ENCODE measurements at places on chromosomes 3 and 15.
A peak's percentile ranks its signal among the peaks of the same experiment; 100 is the strongest.

DNA sequence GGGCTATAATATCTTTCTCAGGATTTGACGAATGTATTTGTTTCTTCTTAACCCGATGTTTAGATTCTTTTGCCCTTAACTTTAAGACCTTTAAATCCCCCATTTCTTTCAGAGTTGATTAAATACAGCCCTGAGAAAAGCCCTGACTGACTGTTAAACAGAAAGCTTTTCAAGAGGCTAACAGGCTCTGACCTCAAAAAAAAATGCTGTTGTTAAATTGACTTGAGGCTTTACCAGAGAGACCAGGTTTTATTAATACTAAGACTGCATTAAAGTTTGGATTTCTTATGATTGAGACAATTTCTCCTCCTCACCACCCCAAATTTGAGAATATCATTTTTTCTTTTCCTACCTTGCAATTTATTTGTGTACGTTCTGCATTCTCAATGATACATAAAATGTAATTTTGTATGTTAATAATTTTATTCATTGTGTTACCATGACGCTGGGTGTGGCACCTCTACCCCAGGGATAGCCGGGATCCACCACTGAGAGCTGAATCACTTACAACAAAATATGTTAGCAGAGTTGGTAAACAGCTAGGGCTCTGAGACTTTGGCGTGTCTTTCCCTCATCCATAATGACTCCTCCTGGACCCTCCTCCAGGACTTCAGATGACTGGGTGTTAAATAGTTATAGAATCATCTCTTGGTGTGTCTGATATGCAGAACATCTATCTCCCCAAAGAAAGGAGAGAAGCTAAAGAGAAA lies 753.5 kb downstream of the NAALADL2 start:
- no peak for ATAC-seq

DNA sequence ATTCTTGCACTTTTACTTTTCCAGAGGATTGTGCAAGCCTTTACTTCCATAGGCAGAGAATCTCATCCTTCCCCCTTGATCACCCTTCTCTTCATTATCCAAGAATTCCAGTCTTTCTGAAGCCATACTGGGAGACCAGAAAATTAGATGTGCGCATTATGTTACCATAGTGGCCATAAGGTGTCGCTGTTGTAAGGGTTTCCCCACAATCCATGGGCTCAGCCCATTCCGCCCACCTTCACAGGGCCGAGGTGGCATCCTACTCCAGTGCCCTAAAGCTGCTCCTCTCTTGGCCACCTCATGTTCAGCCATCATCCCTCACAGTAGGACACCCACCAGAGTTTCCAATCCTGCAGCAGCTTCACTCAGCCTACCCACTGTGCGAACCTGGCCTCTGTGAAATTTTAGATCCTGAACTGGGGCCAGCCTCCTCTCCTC lies 35.0 kb downstream of the CTSH start:
- ATAC-seq = peak; percentile 77

DNA sequence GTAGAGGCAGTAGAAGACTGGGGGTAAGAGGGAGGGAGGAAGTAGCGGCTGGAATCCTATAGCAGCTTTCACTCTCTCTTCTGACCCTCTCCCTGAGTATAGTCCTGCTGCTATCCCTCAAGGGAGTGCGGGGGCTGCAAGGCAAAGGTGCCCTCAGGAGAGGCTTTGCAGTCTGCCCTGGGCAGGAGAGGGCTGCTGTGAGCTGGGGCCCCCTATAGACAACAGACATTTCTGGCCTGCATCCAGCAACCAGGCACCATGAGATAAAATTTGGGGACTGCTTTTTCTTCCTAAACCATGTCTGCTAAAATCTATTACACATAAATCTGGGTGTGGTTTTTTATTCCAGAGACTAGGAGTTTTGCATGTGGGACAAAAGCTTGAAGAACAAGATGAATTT lies 48.0 kb downstream of the SACM1L start:
- no peak for ATAC-seq

DNA sequence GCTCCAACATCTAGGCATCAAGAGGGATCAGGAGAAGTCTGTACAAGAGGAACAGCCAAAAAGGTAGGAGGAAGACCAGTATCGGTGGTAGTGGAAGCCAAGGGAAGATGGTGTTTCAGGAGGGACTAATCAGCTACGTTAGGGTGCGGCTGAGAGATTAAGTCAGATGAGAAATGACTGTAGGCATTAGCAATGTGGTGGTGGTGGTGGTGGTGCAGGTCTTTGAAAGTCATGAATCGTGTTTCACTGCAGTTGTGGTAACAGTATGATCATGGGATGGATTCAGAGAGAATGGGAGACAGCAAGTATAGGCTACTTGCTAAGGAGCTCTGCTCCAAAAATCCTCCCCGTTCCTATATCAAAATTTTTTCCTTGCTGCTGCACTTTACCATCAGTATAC lies 35.5 kb downstream of the ASTE1 start:
- ATAC-seq = no peak

DNA sequence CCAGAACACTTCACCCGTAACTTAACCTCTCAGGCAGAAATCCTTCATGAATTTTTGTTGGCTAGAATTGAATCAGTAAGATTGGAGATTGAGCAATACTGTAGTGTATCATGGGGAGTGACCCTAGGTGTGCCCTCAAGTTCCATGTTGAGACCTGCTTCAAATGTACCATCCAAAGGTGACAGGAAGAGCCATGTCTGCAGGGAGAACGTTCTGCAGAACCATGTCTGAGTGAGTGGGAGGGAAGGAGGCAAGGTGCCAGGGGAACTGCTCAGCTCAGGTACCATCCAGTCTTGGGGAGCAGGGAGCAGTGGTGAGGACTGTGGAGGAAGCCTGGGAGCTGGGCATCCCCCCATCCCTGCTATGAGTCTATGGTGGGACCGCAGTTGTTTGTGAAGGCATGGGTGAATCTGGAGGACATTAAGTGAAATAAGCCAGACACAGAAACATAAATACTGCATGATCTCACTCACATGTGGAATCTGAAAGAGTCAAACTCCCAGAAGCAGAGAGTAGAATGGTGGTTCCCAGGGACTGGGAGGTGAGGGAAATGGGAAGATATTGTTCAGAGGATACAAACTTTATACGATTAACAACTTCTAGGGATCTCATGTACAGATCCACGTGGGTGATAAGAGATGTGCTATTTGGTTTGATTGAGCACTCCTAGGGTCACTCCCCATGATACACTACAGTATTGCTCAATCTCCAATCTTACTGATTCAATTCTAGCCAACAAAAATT lies 23.3 kb downstream of the CFAP161 start:
- no peak for ATAC-seq

- ATAC-seq = peak; percentile 96
These were observed 90.2 kb downstream of the TIGIT start for GRCh38 chr3:114383875-114384557.

DNA sequence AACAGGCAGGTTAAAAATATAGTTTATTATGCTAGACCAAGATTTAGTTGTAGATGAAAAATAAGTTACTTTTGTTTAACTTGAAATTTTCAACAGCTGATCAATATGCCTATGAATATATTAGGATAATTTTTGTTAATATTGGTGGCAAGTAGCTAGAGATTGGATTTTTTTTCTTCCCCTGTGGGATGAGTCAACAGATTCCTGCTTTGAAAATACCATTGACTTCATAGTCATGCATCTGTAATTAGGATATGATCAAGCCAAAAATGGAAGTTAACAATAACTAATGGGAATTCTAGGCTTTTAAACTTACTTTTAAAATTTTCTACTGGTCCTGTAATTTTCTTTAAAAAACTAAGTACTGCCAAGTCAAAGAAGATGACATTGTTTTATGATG lies 211.7 kb downstream of the ZIC1 start:
- no peak for ATAC-seq

DNA sequence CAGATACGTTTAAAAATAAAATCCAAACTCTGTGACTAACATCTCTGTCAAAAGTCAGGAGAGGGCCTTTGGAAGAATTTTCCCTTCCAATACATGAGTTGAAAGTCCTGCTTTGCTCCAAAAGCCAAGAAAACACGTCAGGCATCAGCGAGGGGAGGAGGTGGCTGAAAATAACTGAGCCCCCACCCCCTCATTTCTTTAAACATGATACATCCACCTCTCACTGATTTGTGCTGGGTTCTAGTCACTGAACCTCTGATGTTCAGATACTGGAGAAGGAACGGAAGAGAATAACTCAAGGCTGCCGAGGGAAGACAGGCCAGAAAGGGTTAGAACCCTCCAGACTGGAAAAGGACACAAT lies 9.4 kb upstream of the SEMA5B start:
- no peak for ATAC-seq

DNA sequence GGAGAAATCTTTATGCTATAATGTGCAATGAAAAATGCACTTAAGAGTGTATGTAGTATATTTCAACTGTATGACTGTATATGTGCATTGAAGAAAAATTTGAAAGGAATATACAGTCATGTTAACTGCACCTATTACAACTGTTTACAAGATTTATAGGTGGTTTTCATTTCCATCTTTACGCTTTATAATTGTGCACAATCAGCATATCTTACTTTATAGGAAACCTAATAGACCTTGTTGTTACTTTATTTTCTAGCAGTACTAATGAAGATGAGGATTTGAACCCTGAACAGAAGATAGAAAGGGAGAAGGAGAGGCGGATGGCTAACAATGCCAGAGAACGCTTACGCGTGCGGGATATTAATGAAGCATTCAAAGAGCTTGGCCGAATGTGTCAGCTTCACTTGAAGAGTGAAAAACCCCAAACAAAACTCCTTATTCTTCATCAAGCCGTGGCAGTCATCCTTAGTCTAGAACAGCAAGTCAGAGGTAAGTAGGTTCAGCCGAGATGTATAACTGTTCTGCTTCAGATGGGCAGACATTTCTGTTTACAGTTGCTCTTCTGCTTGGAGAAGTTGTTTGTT lies 103.4 kb upstream of the CGNL1 start:
- ATAC-seq = no peak
